Adipocyte (in vitro differentiated cells): ENCODE measurements at places on chromosomes 5 and 9.

DNA sequence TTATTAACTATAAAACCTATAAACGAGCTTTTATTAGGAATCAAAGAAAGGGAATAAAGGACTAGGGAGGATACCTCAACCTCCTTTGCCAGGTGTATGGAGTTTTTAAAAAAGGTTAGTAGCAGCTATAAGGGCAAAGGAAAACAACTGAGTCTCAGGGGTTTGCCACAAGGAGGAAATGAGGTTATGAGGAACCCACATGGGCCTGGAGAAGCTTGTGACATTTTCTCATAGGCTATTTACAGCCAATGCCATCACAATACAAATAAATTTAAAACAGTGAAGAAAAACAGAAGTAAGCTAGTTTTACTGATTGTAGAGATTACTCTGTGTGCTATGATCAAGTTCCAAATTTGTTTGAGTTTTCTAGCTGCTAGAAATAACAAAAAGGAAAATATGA, 92.6 kb downstream of the CDKN2A start:
- no peak for DNase-seq

- no peak for DNase-seq
Observed at GRCh38 chr5:43019291-43019613, 20.9 kb downstream of the ANXA2R start.

DNA sequence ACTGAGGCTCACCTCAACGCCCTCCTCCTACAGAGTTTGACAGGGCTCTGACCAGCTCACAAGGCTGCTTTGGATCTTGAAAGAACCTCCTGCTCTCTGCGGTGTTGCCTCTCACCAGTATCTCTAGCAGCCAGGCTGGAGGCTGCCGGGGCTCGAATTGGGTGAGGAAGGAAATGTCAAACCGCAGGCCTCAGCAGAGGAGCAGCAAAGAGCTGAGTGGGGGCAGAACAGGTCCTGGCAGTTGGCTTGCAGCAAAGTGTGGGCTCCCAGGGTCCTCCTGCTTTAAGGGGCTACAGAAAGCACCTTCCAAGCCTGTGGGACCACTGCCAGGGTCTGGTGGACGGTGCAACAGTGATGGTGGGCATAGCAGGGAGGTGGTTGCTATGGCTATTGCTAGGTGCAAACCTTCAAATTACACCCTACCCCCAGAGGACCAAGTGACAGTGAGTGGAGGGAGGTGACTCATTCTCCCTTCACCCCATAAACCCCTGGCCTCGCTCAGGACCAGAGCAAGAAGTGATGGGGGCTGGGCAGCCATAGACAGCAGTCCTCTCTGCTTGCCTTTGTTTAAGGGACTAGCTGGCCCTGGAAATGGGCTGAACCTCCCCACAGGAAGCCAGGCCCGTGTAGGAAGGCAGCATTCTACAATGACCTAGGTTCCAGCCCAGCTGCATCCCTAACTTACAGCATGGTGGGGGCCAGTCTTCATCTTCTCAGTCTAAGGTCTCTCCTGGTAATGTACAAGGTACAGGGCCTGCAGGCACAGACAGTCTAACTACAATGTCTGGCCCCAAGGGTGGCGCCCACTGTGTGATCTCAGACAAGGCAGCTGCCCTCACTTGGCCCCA, 18.7 kb downstream of the LCP2 start:
- DNase-seq: no peak

- DNase-seq: no peak
Observed at GRCh38 chr9:90770927-90771326, 30.7 kb upstream of the SYK start.

DNA sequence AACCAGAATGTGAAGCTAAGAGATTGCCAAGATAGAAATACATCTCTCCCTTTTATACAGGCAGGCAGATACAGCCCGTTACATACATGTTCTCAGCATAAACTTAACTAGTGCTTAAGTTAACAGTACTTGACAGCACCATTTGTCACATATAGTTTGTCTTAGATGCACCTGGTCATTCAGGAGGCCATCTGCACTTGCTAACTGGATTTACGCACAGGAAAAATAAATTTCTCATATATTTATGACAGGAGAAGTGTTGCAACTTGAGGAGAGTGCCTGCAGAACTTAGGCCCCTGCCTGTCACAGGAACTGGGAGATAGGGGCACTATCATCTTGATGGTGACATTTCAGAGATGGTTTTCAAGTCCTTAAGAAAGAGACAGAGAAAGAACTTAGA, 1462.1 kb upstream of the CDH9 start:
- DNase-seq: no peak

DNA sequence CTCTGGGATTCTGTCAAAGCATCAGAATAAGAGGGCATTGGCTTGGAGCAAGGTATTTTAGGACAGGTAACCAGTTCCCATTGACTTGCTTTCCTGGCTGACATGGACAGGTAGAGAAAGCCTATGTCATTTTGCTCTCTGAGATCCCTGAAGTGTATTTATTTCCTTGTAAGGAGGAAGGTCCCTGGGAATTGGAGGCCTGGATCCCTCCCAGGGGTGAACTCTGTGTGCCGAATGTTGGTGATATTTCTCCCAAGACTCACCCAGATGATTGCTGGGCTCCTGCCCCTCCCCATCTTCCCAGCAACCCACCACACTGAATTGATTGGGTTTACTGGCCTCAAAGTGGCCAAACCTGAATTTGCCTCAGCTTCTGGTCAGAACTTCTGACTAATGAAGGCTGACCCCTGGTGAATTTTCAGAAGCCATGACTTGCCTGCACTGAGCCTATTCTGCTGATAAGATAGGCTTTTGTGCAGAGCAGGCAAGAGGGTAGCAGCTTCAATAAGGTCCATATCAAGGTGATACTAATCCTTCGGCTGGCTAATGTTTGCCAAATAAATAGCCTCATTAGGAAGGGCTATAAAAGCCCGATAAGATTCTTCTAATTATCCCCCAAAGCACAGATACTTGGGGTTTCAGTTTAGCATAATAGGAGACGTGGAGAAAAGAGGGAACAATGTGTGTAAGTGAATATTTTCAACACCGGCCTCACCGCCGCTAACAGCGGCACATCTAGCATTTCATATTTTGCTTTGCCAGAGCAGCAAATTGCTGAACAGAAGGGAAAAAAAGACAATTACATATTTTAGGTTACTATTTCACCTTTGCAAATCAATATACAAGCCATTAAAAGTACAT, 152.9 kb upstream of the PITX1 start:
- peak; percentile 68 for DNase-seq

- no peak for DNase-seq
Observed at GRCh38 chr9:93677641-93678136, 101.3 kb downstream of the PHF2 start.

GRCh38 chr9:99095565-99095964, 9.3 kb upstream of the TGFBR1 start:
- no peak for DNase-seq

DNA sequence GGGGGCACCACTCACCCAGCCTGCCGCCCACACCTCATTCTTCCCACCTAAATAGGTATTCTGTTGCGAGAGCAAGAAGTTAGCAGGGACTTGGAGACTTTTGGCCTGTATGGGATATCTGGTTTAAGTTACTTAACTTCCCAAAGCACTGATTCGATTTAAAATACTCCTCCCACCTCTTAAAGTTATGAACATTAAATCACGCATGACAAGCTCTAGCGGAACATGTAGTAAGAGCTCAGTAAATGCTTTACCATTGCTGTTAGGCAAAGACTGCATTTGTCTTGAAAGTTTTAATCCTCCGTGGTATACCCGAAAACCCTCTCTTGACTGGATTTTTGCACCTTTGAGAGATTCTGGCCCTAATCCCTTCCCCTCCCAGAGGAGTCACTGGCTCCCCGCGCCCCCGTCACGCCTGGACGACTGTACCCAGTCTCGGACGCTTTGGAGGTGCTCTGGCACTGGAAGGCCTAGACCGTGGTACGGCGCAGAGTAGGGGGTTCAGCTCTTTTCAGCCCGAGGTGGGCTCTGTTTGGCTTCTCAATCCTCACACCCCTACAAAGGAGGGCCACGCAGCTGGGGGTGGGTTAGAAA, 4.4 kb downstream of the GDNF start:
- peak; percentile 51 for DNase-seq
